ENCODE measurements at places on chromosomes 7 and 10.

DNA sequence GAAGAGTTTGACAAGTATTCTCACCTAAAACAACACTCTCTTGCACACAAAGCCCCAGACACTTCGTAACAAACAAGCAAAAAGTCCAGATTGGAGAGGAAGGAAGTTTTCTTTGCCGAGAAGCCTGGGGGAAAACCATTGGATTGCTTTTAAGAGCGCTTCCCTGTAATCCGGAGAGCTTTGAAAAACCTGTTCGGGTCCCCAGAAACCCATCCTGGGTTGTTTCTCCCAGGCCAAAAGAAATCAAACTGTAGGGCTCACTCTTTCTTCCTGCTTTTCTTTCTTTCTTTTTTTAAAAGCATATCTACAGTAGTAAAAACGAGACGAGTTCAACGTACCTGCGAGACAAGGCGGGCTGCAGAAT is 655 bp downstream of the SP8 start:
- DNase-seq, result no peak

- DNase-seq, result no peak
These were observed 28.6 kb downstream of the REEP3 start for GRCh38 chr10:63549810-63550209.

DNA sequence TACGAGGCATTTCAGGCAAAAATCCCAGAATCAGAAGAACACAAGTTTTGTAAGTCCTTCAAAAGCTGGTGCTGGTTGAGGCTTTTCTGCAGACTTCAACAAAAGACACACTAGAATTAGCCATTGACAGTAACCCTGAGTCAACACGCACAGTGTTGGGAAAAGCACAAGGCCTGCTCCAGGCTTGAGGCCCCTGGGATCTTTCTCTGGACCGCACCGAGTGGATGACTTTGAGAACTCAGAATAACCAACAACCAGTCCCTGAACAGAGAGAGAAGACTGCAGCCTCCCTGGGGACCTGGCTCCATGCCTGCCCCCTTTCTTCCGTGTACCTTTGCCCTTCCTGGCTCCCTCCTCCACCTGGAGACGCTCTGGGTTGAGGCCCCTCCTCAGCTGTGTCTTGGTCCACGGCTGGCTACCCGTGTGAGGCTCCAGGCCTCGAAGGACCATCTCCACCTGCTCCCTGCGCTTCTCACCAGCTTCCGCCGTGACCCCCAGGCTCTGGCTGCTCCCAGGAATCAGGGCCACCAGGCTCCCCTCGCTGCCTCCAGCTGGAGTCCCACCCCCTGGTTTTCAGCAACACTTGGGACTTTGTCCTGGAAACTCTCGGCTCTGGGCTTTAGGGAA is 28.4 kb downstream of the DIP2C start:
- no peak for DNase-seq

- DNase-seq, result no peak
These were observed 5.5 kb downstream of the RSU1 start for GRCh38 chr10:16811765-16812164.

- no peak for DNase-seq
These were observed 26.3 kb downstream of the IPMK start for GRCh38 chr10:58241346-58241745.

GRCh38 chr7:121041516-121042148 is 53.1 kb downstream of the CPED1 start:
- DNase-seq, result no peak

DNA sequence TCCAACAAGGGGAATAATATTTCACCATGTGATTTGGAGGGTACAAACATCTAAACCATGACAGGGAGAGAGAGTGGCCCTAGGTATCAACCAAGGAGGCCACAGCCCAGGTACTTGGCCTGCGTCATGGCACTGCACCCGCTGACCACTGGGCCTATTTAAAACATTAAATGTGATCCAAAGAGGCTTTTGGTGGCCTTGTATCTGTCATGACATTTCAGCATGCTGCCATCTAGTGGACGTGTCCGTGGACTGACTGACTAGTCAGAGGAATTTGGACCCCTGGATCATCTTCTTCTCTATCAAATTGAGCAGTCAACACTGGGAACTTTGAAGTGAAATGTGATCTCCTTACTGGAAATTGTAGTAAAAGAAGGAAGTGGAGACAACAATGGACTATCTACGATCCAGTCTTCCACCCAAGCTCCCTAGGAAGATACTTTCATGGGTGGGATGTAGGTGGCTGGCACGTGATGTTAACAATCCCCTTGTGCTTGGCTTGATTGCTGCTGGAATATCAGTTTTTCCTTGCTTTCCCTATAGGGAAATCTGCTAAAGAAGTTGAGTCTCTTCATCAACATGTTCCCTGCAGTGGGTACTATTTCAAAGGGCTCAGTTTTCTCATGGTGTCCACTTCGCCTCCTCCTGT is 24.6 kb upstream of the ITGA8 start:
- no peak for DNase-seq

GRCh38 chr7:151244841-151245346 is 3.6 kb downstream of the SMARCD3 start:
- DNase-seq, result no peak

GRCh38 chr10:81472927-81473470 is 402.0 kb upstream of the NRG3 start:
- no peak for DNase-seq

DNA sequence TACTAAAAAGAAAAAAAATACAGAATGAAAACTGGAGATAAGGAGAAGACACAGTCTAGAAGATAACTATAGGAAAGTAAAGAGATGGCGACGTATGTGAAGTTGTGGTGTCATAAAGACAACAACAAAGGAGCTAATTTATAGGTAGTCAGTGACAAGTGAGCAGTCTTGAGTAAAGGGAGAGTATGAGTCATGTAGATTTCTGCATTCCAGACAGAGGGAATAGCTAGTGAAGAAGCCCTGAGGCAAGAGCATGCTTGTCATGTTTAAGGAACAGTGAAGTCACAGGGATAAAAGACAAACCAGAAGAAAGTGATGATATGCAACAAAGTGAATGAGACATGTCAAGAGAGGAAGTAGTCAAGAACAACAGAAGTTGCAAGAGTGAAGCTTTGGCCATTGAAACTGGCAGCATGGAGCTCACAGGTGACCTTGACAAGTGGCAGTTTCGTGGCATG is 2.3 kb upstream of the MIOS start:
- DNase-seq, result no peak

- no peak for DNase-seq
These were observed 29.3 kb downstream of the TNS3 start for GRCh38 chr7:47552621-47553020.

DNA sequence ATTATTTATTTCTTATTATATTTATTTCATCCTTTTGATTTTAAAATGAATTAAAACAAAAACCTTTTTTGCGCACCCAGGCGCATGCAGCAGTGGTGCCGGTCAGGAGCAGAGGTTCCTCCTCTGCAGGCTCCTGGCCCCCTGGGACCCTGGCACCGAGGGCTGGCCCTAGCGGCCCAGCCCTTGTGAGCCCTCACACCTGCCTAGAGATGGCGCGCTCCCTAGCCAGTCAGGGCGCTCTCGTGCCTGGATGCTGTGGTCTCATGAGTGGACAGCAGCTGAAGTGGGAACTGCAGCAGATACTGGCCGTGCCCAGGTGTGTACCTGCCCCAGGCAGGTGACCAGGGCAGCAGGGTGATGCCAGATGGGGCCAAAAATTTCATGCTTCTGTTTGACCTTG is 13.8 kb downstream of the RET start:
- no peak for DNase-seq

DNA sequence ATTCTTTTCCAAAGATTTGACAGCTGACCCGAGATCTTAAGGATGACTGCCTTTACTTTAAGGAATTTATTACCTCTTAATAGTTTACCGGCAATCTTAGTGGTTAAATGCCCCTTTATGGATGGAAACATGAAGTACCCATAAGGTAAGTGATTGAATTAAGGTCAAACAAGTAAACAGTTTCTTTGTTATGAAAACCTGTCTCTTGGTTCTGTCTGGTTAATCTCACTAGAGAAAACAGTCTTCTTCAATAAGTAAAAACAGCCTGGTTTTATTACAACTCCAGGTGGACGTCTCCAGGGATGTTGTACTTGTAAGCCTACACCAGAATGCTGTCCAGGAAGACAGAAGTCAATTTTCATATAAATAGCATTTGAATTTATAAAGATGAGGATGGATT is 161.8 kb upstream of the MTPN start:
- DNase-seq, result no peak

- no peak for DNase-seq
These were observed 79.2 kb downstream of the HGF start for GRCh38 chr7:81690688-81691087.

DNA sequence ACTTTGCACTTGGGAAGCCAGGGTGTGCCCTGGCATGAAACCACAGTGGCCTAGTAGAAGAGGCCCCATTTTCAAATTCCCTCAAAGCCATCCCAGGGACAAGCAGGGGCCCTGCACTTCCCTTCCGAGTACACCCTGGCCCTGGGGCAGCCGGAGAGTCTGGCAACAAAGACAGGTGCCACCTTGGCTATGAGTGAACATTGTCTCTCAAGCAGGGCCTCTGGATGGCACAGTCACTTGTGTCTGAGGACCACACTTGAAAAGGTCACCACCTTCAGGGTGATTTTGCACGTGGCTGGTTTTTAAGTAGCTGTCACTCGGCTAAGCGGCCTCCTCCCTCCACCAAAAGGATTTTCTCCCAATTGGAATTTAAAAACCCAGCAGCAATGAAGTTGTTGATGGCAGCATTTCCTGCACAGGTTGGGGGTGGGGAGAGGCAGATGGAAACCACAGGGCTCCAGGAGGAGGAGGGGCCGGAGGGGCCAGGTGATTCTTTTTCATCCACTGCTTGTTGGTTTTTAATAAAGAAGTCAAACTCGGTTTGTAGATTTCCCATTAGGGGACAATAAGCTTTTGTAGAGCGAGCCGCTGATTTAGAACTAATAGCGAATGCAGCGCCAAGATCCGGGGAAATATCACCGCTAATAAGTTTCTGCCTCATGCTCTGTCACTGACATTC is 33.9 kb downstream of the C10orf105 start:
- no peak for DNase-seq

- no peak for DNase-seq
These were observed 24.9 kb downstream of the TMEM106B start for GRCh38 chr7:12235970-12236369.

- no peak for DNase-seq
These were observed 225.7 kb upstream of the PPP2R2D start for GRCh38 chr10:131675104-131675503.

- DNase-seq, result no peak
These were observed 73.0 kb upstream of the LRRC18 start for GRCh38 chr10:49012603-49013002.

- DNase-seq, result no peak
These were observed 531.8 kb upstream of the C7orf33 start for GRCh38 chr7:148058753-148059152.

DNA sequence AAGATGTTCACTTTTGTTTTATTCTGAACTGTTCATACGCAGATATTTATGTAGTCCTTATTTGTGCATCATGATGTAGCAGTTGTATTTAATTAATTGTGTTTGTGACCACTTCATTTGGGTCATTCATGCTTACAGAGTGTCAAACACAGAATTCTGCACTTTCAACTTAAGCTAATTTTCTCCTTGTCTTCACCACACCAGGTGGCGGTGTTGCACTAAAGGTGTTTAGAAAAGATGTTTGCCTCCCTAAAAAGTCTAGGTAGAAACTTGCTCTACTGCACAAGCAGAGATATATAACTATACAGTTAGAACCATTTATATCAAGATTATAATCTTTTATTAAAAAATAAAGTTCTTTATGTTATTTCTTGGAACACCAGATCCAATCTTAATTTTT is 1.3 kb upstream of the TAS2R38 start:
- DNase-seq, result no peak

- no peak for DNase-seq
These were observed 82.8 kb downstream of the PPP1R3C start for GRCh38 chr10:91550021-91550420.

Measured in NCI-H2081 treated with DMSO at 0.1 percent for 48 hours (cell line).